Osteocyte (in vitro differentiated cells): ENCODE measurements at places on chromosomes 3 and 15.
A peak's percentile ranks its signal among the peaks of the same experiment; 100 is the strongest.

GRCh38 chr3:42850263-42850662, 25.4 kb downstream of the CYP8B1 start:
- DNase-seq = peak; percentile 34

- no peak for DNase-seq
Measured at GRCh38 chr3:42440924-42441323, 30.5 kb upstream of the LYZL4 start.

DNA sequence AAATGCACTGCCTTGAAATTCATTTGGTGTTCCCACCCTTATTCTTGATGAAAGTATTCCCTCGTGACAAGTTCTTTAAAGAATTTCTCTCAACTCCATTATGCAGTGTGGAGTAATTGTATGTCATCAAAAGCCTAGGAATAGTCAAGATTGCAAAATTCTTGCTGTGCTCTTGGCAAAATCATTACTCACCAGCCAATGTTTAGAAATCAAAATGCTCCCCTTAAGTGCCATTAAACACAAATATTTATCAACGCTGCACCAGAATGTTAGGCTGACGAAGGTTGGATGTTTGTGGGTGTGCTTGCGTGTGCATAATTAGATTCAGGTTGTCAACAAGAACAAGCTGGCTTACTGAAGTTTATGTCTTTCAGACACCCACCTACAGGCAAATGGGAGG, 40.5 kb downstream of the SST start:
- no peak for DNase-seq

DNA sequence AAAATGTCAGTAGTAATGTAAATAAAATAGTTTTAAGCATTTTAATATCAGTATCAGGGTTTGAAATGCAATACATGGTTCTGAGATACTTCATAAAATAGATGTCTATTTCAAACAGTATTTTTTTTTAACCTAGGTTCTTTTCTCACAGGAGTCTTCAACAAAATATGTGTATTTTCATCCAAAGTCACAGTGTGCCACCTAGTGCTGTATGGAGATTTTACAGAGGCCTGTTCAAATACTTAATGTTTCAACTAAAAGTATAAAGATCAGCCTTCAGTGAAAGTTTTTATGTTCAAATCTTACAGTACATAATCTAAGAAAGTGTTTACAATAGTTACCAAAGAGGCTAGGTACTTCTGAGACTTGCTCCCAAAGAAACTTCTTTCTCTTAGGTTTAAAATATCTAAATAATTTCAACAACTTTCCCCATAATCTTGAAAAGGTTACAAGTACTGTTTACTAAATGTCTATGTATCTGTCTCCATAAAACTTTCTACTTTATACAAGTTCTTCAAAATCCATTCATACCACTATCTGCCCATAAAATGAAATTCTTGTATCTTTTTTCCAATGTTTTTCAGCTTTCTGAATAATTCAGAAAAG, 38.3 kb downstream of the SCAPER start:
- no peak for DNase-seq

- no peak for DNase-seq
Measured at GRCh38 chr15:60751985-60752952, 273.3 kb upstream of the ICE2 start.

- DNase-seq = no peak
Measured at GRCh38 chr3:117103675-117104074, 394.1 kb downstream of the TUSC7 start.

DNA sequence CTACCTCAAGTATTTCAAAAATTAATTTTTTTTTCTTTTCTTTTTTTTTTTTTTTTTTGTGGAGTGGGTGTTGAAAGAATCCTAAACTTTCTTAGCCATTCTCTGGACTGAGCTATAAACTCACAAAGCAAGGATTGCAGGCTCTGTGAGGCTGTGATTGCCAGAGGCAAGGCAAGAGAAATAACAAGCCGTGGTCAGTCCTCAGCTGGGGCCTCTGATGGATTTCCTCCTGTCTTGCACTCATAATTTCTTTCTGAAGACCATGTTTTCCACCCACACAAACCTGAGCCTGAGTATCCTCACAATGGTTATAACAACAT, 1.3 kb downstream of the CX3CR1 start:
- no peak for DNase-seq

DNA sequence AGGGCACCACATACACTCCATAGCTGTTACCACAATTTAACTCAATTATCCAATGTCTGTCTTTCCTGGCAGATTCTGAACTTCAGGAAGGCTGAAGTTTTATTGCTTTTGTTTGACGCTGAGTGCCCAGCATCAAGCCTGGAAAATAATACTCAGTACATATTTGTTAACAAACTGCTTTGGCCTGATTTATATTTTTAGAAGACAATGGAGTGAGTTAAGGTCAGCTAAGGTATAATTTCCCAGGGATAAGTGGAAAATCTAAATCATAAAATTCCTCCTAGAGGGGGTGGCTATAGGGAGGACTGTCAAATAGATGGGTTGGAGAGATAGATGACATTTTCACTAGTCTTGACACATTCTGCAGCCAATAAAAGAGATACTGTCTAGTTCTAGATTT, 659.4 kb upstream of the ADAMTS9 start:
- no peak for DNase-seq

- no peak for DNase-seq
Measured at GRCh38 chr3:140816372-140817195, 125.1 kb upstream of the SLC25A36 start.

DNA sequence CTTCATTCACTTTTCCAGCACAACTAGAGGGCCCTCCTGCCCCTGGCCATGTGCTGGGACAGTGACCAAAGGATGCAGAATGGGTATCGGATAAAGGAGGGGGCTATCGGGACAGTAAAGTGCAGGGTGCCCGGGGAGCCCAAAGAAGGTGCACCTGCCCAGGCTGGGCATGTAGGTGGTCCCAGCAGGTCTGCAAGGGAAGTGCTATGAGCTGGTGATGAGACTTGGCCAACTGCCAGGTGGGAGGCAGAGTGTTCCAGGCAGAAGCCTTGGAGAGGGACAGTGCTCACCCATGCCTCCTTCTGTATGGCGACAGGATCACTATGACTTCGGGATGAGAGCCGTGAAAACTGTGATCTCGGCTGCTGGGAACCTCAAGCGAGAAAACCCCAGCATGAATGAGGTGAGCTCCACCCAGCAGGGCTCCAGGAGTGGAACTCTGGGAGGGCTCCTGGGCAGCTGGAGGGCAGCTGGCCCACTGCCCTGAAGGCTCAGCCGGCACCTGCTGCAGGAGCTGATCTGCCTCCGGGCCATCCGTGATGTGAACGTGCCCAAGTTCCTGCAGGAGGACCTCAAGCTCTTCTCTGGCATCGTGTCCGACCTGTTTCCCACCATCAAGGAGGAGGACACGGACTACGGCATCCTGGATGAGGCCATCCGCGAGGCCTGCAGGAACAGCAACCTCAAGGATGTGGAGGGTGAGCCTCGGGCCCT, 48.4 kb downstream of the DNAH1 start:
- no peak for DNase-seq

DNA sequence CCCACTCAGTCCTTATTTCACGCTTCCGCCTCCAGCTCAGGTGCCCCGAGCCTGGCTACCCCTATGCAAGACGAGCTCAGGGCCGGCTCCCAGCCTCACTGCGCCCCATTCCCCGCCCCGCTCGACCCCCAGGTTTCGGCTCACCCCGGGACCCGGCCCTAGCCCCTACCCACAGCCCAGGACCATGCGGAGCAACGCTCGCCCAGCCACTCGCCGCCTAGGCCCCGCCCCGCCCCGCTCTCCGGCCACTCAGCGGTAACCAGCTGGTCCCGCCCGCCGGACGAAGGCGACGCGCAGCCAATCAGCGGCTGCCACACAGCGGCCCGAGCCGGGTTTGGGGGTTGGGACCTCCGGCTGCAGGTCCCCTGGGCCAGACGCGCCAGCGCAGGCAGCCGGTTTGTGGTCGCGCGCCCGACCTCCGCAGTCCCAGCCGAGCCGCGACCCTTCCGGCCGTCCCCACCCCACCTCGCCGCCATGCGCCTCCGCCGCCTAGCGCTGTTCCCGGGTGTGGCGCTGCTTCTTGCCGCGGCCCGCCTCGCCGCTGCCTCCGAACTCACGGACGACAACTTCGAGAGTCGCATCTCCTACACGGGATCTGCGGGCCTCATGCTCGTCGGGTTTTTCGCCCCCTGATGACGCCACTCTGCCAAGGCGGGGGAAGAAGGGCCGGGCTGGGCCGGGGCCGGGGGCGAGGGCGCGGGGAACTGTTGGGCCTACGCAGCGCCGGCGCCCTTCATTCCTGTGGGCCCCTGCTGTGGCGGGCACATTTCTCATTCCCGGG, at the start of gene CATSPER2:
TSS of gene CATSPER2 (minus strand) at position 196 of the 781 bp plus-strand sequence. CDS start 783 bp downstream, outside the sequence.
- no peak for DNase-seq

GRCh38 chr15:78167227-78167888, 18.2 kb downstream of the IDH3A start:
- no peak for DNase-seq

DNA sequence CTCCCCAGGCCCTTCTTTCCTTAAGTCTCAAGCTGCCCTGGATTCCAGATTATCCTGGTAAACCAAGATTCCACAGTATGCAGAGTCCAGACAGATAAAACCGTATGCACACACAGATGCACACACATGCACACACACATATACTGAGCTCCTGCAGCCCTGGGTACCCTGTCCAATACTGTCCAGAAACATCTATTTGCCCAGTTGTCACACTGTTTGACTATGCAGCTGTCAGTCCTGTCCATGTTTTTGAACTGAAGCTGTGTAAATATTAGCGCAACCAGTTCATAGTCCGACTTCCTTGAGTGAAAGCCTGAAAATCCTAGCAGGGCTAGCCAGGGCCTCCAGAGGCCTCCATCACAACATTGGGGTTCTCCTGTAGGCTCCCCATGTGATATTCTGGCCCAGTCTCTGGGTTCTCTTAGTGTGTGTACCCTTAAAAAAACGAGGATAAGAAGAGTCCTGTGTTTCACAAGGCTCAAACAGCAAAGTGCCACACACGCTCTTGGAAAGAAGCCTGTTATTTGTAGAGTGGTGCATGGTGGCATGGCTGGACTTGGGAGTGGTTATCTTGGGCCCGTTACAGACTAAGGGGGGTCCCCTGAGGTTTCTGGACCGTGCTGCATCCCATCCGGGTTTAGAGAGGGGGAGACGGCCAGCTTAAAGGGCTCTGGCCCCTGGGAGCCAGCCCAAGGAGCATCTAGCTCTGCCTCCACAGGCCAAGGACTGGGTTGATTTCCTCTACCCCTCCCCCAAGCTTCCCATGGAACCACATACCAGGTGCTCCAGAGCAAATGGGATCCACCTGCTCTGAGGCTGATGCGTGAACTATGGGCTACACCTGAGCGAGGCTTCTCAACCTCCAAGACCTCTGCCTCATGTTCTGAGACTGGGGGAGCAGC, 108.3 kb downstream of the IQSEC1 start:
- DNase-seq = no peak

GRCh38 chr3:115323380-115323779, 176.3 kb upstream of the ZBTB20 start:
- no peak for DNase-seq

DNA sequence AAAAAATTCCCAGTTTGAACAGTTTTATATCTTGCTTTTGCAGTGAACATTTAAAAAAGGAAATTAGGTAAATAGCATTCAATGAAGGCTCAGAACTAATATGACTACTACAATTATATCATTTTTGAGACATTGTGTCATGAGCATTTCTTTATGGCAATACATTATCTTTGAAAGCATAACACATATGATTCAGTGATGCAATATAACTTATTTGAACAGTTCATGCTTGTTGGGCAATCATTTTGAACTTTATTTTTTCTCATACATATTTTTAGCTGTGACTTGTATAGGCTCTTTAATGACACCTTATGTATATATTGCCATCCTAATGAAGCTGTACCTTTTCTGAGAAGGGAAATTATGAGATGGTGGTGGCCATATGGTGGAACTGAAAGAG, 828.6 kb upstream of the NR2F2 start:
- DNase-seq = no peak

- no peak for DNase-seq
Measured at GRCh38 chr15:75449585-75450306, 1.7 kb downstream of the SIN3A start.

GRCh38 chr3:21798356-21799088, 47.5 kb upstream of the ZNF385D start:
- DNase-seq = no peak

DNA sequence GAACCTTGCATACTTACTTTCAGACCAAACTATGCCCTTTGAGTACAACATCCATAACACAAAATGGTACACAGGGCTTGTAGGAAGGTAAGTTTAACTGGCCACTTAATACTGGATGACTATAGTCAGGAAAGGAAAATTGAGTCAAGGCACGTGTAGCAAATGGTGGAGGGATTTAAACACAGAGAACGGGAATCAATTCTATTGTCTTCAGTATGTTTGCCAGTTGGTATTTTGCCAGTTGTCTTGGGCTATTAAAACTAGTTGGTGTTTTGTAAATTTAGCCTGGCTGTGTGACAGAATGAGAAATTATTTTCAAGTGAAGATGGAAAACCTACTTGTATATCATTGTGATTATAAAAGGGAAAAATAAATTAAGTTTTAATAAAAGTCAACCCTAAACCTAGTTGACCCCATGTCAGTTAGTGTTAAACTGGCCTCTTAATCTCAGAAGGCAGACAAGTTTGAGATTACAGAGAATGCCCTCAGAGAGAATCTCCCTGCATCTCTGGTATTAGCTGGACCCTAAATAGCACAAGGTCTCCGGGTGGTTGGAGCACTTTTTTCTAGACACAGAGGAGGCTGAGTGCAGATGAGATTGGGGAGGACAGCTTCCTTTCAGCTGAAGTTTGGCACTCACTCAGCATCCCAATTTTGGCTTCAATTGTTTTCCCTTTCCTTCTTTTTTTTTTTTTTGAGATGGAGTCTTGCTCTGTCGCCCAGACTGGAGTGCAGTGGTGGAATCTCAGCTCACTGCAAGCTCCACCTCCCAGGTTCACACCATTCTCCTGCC, 91.2 kb downstream of the MB21D2 start:
- no peak for DNase-seq

DNA sequence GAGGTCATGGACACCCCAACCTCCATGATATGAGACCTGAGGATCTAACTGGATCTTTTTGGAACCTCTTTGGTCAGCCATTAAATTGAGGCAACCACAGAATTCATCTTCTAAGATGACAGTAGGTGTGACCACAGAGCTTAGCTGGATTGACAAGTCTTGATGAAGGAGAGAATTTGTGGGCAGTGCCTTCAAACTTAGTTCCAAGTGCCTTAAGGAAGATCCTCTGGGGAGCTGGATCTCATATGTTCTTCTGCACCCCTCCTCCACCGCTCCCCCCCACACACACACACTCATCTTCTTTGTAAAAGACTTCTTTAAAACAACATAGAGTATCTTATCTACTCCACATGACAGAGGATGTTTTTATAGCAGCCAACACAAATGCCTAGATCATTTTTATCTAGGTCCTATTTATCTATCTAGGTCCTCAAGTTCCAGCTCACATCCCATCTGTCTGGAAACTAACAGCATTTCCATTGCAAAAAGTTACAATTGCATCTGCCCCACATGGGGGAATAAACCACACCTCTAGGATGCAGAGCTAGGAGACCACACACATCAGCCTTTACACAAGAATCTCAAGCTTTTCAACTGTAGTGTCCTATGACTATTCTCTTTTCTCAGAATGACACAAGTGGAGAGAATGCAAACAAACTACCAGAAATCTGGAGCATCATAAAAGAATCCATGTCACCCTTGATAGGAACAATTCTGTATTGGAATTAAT, 37.4 kb downstream of the WWTR1 start:
- DNase-seq = no peak
